ENCODE measurements at places on chromosomes 16 and 17.

DNA sequence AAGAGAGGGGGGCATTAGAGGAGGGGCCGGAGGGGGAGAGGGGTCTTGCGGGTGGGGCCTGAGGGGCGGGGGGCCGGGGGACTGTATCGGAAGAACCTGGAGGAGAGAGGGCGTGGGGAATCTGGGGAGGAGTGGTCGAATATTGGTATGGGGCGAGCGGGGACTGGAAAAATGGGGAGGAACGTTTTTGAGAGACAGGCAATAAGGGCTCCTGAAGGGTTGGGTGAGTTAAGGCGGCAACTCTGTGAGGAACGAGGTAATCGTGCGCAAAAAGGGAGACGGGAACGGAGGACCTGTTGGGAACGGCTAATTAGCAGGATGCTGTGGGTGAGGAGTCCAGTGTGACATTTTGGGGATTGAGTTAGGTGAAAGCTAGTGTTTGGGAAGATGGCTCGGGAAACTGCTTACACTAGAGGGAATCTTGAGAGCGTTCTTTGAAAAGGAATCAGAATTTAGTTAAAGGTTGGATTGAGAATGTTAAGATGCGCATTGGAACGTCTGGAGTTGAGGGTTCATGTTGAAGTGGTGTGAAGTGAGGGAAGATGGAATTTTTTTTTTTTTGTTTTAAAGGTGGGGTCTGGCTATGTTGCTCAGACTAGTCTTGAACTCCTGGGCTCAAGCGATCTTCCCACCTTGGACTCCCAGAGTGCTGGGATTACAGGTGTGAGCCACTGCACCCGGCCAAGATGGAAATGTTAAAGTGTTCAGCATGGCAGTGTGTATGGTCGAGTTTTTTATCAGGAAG is 662 bp downstream of the WIPF2 start:
- peak; percentile 27 for DNase-seq

- no peak for DNase-seq
Measured at GRCh38 chr16:77282345-77282744, 83.1 kb downstream of the SYCE1L start.

DNA sequence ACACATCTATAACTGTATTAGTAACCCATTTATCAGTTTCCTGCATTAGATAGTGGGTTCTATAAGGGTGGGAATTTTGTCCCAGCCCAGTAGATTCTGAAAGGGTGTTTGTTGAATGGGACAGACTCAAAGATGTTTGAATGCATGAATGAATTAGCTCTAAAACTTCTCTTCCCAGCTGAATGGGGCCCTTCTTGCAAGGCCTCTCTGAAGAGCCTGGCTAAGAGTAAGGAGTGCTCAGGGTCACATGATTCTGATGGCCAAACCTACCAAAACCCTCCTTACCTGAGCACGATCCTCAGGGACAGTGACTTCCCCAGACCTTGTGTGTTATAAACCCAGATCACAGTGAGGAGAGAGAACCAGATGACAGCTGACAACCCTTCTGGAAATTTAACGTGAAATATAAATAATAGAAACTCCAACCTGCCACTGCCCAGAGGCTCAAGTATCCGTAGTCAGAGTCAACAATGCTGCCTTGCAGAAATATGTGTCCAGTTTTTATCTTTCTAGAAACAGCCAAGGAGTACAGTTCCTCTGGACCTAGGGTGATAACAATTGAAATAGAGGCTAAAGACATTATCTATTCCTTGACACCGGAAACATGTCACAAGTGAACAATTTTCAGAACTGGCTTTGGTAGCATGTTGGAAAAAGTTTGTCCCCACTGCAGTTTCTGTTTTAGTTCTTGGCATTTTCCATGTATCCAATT is 268.9 kb upstream of the MAF start:
- no peak for DNase-seq

GRCh38 chr17:79948406-79948944 is 87.2 kb downstream of the TBC1D16 start:
- DNase-seq, result no peak

DNA sequence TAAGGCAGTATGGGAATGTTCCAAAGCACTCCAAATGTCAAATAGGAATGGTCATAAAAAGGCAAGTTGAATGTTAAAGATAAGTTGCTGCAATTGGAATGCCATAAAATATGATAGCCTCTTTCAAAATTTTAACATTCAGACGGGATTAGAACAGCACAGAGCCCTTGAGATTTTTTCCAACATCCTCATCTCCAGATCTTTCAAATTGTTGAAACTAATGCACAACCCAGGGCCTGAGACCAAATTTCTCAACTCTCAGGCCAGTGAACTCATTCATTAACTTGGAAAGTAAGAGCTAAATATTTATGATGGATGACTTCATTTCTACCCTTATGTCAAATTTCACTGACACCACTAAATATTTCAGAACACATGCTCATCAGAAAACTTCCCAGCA is 346.5 kb upstream of the XYLT1 start:
- DNase-seq, result no peak

DNA sequence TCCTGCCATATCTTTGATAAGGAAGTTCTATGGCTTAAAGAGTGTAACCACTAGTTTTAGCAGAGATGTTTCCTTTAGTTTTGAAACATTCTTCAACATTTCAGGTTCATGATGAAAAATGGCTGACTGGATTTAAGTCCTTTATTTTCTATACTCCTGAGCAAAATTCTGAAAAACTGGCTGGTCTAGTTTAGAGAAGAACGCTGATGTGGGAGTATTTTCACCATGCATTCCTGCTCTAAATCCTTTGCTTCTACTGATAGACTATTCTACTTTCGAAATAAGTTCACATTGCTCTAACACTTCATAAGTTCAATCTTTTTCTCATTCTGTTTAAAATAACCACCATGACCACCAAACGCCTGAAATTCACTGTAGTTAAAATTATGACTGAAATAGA is 281.9 kb downstream of the FTO start:
- no peak for DNase-seq

DNA sequence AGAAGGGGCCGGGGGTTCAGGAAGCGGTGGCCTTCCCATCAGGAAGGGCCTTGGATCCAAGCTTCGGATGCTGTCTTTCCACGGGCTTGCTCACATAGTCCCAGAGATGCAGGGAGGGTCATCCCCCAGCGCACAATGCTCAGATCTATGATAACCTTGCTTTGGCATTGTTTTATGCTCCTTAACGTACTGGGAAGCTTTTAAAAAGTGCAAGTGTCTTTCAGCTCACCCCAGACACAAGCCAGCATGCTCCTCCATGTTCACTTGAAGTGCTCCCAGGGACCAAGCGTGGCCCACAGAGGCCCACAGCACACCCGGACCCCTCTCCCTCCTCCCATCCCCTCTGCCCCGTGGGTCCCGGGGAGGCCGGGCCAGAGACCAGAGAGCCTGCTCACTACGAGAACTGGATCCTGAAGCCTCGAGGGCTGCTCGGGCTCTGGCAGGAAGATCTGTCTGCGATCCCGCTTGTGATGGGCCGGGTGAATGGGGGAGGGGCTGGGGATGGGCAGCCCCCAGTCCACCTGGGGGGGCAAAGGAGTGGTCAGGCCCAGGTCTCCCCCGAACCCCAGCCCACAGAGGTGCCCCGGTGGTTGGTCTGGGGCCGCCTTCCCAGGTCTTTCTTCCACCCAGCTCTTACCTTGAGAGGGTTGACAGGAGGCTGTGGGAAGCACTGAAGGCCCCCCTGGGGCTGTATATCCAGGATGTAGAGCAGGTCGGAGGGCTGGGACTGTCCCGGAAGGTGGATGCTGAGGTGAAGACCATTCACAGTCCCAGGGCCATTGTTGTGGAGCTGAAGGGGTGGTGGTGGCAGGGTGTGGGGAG is 11.8 kb upstream of the FAM171A2 start:
- no peak for DNase-seq

DNA sequence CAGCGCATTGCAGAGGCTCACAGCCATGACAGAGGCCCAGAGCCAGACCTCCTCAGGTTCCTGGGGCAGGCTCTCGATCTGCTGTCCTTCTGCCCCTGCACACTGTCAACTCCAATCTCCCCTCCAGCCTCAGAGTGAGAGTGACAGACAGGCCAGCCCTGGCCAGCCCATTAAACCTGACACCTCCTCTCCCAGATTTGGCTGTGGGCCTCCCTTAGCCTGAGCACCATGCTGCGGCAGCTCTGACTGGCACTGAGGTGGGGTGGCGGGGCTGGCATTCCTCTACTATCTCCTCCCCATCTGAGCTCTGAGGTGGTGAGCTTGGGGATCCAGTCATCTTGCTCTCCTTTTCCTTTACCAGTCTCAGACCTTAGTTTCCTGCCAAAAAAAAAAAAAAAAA is 15.5 kb upstream of the C1QL1 start:
- no peak for DNase-seq

- DNase-seq, result no peak
Measured at GRCh38 chr17:73954951-73955350, 248.5 kb upstream of the RPL38 start.

DNA sequence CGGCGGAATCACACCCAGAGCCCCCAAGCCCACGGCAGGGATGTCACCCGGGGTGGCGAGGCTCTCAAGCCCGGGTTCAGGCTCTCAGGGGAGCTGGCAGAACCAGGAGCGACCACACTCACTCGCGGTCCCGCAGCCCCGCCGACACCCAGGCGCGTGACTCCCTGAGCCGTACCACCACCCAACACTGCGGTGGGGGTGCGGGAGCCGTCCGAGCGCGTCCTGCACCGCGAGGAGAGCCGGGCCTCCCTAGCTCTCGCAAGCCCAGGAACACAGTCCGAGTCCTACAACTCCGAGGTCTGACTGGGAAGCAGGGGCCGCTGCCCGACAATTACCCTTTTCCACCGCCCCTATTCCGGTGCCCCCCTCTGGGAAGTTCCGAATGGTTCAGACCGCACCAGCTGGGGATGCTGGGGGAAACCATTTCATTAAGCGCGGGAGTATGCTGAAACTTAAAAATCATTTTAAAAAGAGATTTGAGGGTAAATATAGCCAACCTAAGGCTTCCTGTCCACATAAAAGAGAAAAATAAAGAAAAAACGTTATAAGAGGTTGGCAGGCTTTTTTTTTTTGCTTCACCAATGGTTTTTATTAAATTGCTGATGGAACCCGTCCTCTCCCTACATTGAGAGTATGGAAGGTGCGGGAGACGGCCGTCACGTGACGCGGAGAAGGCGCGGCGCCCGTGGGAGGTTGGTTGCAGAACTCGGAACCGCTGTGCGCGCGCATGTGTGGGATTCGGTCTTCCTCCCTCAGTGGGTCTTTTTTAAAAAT is at the start of gene FLCN:
Gene FLCN, minus strand, starts transcription at position 143 of the 774 bp plus-strand sequence. CDS start 9,031 bp downstream, outside the sequence.
- peak; percentile 85 for DNase-seq
